ENCODE measurements at places on chromosomes 6 and 20.

GRCh38 chr6:113347436-113347835, 509.7 kb upstream of the MARCKS start:
- DNase-seq, result no peak

- DNase-seq, result no peak
Measured at GRCh38 chr20:46358346-46359058, 47.9 kb downstream of the ELMO2 start.

- no peak for DNase-seq
Measured at GRCh38 chr6:95690328-95690727, 113.0 kb downstream of the MANEA start.

DNA sequence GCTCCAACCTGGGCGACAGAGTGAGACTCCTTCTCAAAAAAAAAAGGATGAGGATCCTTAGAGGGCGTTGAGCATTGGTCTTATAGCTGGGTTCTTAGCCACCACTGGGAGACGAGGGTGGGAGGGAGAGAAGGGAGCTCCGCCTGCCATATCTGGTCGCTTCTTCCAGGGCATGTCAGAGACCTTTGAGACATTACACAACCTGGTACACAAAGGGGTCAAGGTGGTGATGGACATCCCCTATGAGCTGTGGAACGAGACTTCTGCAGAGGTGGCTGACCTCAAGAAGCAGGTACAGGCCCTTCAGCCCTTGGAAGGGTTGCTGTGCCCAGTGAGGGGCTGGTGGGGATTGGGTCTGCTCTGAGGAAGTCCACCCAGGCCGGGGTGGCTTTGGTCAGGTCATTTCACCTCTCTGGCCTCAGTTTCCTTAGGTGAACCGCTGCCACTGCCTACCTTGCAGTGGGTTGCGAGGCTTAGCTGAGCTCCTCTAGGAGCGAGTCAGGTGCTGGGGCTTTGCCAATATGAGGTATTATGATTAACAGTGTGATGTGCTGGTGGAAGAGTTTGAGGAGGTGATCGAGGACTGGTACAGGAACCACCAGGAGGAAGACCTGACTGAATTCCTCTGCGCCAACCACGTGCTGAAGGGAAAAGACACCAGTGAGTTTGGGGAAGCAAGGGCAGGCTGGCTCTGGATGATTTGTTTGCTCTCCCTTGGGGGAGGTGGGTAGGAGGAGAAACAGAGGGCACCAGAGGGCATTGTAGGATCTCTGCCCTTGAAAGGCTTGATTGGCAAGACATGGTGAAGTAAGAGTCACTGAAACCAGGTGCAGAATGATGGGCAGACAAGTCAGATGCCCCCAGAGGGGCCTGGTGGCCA, 8.5 kb downstream of the CNPY3 start:
- DNase-seq, result peak; percentile 81

GRCh38 chr20:42067596-42067995, 449.4 kb upstream of the CHD6 start:
- DNase-seq, result no peak

DNA sequence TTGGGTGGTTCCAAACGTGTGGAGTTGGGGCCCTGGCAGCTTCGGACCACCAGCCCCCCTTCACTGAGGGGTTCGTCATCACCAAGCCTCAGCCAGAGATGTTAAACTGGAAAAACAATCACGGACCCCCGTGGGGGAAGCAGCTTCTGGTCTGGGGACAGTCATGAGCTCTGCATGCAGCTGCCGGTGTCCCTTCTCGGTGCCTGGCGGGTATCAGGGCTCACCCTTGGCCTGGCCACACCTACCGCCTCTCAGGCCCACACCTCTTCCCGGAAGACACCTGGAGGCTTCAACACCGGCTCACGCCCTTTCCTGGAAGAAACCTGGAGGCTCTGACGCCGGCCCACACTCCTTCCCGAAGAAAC, 77.8 kb upstream of the BHLHE23 start:
- no peak for DNase-seq

DNA sequence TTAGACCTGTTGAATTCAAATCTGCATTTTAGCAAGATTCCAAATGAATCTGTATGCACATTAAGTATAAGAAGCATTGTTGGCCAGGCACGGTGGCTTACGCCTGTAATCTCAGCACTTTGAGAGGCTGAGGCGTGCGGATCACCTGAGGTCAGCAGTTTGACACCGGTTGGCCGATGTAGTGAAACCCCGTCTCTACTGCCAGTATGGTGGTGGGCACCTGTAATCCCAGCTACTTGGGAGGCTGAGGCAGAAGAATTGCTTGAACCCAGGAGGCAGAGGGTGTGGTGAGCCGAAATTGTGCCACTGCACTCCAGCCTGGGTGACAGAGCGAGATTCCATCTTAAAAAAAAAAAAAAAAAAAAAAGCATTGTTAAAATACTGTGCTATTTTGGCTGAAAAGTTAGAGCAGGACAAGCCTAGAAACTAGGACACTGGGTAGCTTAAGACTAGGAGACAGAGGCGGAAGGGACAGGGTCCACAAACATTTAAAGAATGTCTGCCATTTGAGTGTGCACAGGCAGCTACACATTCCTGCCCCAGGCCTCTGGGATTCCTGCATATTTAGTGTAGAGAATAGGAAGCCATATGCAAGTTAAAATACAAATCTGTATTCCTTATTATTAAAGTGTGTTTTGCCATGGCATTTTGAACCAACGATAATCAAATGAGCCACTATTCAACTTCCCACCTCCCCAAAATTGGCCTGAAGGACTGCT, 45.1 kb upstream of the EEF1A1 start:
- DNase-seq, result no peak

DNA sequence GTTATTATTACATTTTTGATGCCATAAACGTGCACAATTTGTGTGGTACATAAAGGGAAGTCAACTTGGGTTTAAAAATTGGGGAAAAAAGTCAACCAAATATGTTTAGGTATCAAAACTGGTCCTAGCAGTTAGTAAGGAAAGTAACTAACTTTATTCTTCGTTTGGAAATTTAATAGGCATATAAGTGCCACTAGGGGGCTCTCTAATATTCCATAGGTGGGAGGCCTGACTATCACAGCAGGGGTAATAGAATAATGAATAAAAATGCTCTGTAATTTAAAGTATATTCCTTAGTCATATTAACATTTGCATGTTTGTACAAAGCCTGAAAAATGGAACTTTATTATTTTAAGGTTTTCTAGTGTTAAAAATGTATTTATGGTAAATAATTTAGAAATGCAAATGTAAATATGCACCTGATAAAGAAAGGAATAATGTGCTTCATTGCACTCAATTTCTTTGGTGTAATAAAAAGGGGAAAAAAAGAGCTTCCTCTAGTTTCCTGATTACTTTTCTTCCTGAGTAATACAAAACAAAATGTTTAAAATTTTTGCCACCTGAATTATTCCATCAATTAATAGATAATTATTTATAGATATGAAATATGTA, 125.7 kb upstream of the HDAC2 start:
- DNase-seq, result no peak

GRCh38 chr6:156719395-156719719, 57.8 kb upstream of the ARID1B start:
- no peak for DNase-seq

GRCh38 chr6:146028252-146028795, 538 bp upstream of the GRM1 start:
- DNase-seq, result no peak

GRCh38 chr6:133954657-133955576, 1.9 kb downstream of the TBPL1 start:
- no peak for DNase-seq

- DNase-seq, result peak; percentile 82
Measured at GRCh38 chr6:35230950-35231349, 17.2 kb downstream of the SCUBE3 start.

- DNase-seq, result no peak
Measured at GRCh38 chr20:58402305-58402704, 13.3 kb downstream of the VAPB start.

GRCh38 chr20:17856024-17856564, 112.5 kb downstream of the SNX5 start:
- no peak for DNase-seq

DNA sequence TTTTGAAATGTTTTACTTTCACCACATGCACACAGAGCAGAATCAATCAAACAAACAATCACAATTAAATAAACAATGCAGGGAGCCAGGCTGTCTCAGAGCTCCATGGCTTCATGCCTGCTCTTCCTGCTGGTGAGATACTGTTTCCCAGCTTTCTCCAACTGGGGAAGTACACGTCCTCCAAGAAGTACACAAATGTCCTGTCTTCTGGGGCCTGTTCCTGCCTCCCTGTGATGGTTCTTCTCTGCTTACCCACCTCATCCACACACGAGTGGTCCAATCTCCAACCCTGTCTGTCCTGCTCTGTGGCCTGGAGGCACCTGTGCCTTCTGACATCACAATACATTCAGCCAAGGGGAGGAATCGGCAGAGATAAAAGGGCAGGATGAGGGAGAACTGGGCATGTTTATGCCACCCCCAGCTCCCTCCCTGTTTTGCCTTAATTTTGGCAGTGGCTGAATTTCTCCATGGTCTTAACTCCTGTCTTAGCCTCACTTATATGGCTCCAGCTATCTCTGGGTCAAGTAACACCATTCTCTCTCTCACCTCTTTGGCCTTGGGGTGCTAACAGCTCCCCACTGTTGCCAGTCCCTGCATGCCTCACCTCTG, 25.3 kb upstream of the TTPAL start:
- DNase-seq, result peak; percentile 78

GRCh38 chr6:31446481-31446880, 43.1 kb downstream of the MICA start:
- no peak for DNase-seq
